ENCODE measurements at places on chromosomes 7 and 10.
A peak's percentile ranks its signal among the peaks of the same experiment; 100 is the strongest.

DNA sequence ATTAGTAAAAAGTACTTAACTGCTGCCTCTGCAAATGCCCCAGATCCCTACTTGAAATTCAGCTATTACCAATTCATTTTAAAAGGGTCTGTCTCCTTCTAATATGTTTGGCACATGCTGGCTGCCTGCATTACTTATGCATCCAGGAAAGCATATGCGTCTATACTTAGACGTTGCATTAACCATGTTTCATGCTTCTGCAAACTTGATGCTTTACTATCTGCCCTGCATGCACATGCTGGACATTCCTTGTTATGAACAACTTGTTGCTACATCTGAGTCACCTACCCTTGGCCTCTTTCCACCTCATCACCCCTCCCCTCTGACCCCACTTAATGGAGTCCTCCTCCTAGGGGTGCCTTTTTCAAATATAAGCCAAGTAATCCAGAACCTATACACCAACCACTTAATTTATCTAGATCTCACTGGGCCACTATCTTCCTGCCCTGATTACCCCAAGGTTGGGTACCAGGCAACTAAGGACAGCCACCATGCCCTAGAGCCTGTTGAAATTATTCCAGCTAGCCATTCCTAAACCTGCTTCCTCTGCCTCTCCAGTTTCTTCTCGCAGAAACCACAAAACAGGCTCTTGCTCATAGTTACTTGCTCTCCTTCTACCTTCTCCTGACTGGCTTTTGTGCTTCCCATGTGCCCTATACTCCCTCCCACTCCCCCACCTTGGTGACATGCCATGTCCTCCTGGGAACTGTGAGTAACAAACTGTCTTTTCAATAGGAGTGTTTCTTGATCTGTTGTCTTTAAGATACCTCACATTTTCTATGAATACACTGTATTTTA, 1187.9 kb downstream of the REEP3 start:
- DNase-seq: no peak
- no peaks in the 10 kb centered on the region for H3K4me1 ChIP-seq
- no peaks in the 10 kb centered on the region for H3K36me3 ChIP-seq
- H3K27me3 ChIP-seq: no peaks in the 10 kb centered on the region
- no peak overlapping the region for H3K4me3 ChIP-seq

GRCh38 chr10:103373544-103373943, 5.8 kb downstream of the TAF5 start:
- H3K4me3 ChIP-seq: no peak overlapping the region
- H3K36me3 ChIP-seq: peaks cover 44% of the 10 kb centered on the region
- no peak overlapping the region for H3K27ac ChIP-seq
- H3K4me1 ChIP-seq: peaks cover 11% of the 10 kb centered on the region

GRCh38 chr10:3150961-3151360, 21.6 kb downstream of the PITRM1 start:
- peaks cover 10% of the 10 kb centered on the region for H3K4me1 ChIP-seq
- H3K36me3 ChIP-seq: peaks cover 96% of the 10 kb centered on the region
- no peak overlapping the region for H3K27ac ChIP-seq
- H3K27me3 ChIP-seq: no peaks in the 10 kb centered on the region

DNA sequence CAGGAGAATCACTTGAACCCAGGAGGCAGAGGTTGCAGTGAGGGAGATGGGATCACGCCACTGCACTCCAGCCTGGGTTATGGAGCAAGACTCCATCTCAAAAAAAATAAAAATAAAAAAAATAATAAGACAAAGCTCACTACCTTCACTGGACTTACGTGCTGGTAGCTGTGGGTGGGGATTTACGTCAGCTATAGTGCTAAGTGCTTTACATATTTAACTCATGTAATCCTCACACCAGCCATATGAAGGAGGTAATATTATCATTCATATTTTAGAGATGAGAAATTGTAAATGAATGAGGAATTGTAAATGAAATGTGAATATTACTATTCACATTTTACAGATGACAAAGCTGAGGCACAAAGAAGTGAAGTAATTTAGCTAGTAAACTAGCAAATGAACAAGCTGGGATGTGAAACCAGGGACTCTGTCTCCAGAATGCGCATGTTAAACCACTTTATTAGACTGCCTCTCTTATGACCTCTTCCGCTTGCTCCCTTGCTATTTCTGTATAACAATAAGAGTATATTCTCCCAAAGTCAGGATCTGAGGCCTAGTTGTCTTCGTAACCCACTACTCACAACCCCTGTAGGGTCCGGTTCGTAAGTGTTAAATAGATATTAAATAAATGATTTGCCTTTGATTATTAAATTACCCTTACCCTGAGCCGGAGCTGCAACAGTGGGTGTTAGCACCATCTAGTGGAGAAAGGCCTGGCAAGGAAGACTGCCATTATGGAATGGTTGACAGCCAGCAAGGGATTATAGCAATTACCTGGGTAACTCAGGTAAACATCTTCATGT, 70.2 kb downstream of the HTR7 start:
- no peak for DNase-seq
- no peak overlapping the region for H3K4me3 ChIP-seq
- H3K27ac ChIP-seq: no peak overlapping the region
- H3K36me3 ChIP-seq: no peaks in the 10 kb centered on the region

GRCh38 chr7:73503229-73503628, 18.9 kb downstream of the BAZ1B start:
- no peaks in the 10 kb centered on the region for H3K36me3 ChIP-seq
- no peak overlapping the region for H3K27ac ChIP-seq
- no peaks in the 10 kb centered on the region for H3K27me3 ChIP-seq
- peaks cover 3% of the 10 kb centered on the region for H3K4me1 ChIP-seq

- peaks cover 7% of the 10 kb centered on the region for H3K36me3 ChIP-seq
- H3K27ac ChIP-seq: no peak overlapping the region
- DNase-seq: no peak
- H3K4me3 ChIP-seq: peak overlapping the region; percentile 83
Observed at GRCh38 chr7:23469150-23469960, 936 bp downstream of the IGF2BP3 start.

DNA sequence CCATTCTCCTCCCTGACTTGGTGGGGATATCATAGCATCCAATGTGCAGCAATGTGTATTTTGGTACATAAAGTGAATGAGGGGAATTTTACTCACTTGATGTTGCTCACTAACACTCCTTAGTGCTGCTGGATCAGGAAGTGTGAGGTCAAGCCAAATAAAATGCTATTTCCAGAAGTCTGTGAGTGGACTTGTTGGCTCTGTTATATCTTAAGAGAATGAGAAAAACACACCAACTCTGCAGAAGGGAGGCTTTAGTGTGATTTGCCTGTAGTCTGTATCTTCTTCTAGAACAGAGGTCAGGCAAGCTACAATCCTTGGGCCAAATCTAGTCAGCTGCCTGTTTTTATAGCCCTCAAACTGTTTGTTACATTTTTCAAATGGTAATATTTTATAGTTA, 154.3 kb downstream of the POLR1F start:
- no peaks in the 10 kb centered on the region for H3K36me3 ChIP-seq
- no peaks in the 10 kb centered on the region for H3K27me3 ChIP-seq
- H3K4me3 ChIP-seq: no peak overlapping the region
- no peak for DNase-seq
- H3K27ac ChIP-seq: no peak overlapping the region
- no peaks in the 10 kb centered on the region for H3K4me1 ChIP-seq

- no peak overlapping the region for H3K27ac ChIP-seq
- peaks cover 12% of the 10 kb centered on the region for H3K27me3 ChIP-seq
- H3K4me1 ChIP-seq: no peaks in the 10 kb centered on the region
- no peak overlapping the region for H3K4me3 ChIP-seq
- no peak for DNase-seq
- no peaks in the 10 kb centered on the region for H3K36me3 ChIP-seq
Observed at GRCh38 chr10:27663621-27664020, 82.0 kb downstream of the MKX start.

Data from naive thymus-derived CD8-positive, alpha-beta T cell (primary cell).